ENCODE measurements at places on chromosomes 1 and 21. TPM values are rescaled to one million over a fixed set of nuclear protein-coding genes. Genes with fewer than 3 reads are reported as not detected.

The FCN3 gene
- total RNA-seq = not detected

The AMY1A gene
- not detected for total RNA-seq

The TCHH gene
- total RNA-seq = not detected

The SELL gene
- 0.26 TPM for total RNA-seq

The CD247 gene
- not detected for total RNA-seq

The EXO5 gene
- 25.4 TPM for total RNA-seq

The GSTM5 gene
- total RNA-seq = 4.9 TPM

The SLC9C2 gene
- not detected for total RNA-seq

The KRTAP19-1 gene
- total RNA-seq = not detected

The SLC19A1 gene
- total RNA-seq = 13.6 TPM

The NCAM2 gene
- total RNA-seq = 8.1 TPM

The HPCAL4 gene
- not detected for total RNA-seq

The KLF17 gene
- total RNA-seq = not detected

The CYP4X1 gene
- 0.32 TPM for total RNA-seq

Measured in epithelial cell of alveolus of lung (primary cell).